ENCODE measurements at places on chromosomes 3 and 15.

DNA sequence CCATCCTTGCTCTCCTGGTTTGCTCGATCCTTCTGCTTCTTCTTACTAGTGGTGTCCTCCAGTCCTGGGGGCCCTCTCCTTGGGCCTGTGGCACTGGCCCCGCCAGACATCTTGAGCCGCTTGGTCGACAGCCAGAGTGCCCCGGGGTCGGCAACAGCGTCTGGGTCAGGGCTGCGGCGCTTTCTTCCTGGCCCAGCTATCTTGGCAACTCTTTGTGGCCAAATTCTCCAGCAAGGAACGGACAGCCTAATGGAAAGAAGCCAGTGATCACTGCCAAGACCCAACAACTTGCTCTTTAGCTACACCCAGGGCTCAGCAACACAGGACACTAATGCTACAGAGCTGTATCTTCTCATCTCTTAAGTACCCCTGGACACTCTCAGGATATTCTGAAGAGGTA is 1.6 kb downstream of the USP19 start:
- DNase-seq, result no peak

- no peak for DNase-seq
These were observed 15.5 kb upstream of the HOMER2 start for GRCh38 chr15:82968066-82968465.

- no peak for DNase-seq
These were observed 20.3 kb upstream of the XIRP1 start for GRCh38 chr3:39212665-39213064.

GRCh38 chr3:182435860-182436259 is 357.4 kb upstream of the ATP11B start:
- no peak for DNase-seq

- DNase-seq, result no peak
These were observed 56.3 kb downstream of the BLM start for GRCh38 chr15:90773485-90773884.

- peak; percentile 27 for DNase-seq
These were observed 10.4 kb upstream of the CLK3 start for GRCh38 chr15:74604983-74605794.

GRCh38 chr3:113157408-113158030 is 53.8 kb upstream of the BOC start:
- DNase-seq, result no peak

GRCh38 chr15:74276560-74276959 is 40.4 kb downstream of the CCDC33 start:
- DNase-seq, result no peak

DNA sequence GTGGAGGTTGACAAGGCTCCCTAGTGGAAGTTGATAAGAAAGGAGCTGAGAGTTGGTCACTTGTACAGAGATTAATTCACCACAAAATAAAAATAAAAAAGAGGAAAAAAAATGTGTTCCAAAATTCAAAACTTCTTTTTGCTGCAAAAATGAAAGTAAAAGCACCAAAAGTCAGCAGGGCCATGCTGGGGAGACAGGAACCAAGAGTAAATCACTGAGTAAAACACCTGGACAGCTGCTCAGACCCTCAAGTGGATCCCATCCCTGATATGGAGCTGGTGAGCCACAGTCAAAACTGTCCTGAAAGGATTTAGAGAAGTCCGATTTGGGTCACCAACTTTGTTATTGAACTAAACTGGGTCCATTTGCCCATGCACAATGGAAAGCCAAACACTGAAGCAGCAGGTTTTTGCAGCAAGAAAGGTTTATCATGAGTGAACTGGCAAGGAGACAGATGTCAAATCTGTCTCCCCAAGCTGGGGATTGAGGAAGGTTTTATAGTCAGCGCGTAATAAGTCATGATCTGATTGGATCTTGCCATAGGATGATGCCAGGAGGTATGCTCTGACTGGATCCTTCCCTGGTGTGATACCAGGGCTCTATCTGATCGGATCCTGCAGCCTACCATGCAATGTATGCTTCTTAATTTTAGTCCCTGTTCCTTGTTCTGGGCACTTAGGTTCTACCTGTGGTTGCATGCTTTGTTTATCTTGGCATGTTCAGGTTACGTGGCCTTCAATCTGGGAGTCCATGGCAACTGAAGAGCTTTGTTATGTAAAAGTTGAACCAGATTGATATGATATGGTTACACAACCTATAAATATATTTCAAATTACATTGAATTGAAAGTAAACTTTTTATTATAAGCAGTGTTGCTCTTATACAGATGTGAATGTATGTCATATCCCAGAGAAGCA is 313.2 kb downstream of the POLQ start:
- peak; percentile 5 for DNase-seq

DNA sequence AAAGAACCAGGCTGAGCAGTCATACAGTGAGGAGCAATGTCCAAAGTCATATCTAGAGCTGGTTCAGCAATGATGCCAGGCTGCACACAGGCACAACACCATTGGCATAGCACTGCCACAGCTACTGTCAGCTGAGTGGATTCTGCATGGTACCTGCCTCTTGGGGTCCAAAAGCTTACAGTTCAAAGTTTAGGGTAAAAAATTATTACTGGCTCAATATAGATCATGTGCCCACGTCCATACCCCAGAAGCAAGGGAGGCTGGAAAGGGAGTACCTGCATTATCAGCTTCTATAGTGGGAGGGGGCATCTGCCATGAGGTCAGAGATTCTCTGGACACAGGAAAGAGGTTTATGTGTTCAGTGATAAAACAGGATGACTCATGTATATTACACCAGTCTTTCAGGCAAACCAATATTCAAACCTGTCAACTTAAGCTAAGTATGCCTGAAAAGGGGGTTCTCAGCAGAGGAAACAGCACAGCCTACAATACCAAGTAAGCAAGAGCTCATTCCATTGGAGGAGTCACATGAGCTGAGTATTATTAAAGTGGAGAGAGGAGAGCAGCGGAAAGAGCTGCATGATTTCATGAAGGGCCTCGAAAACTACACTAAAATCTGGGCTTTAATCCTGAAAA is 99.0 kb downstream of the ANO10 start:
- no peak for DNase-seq

Measured in DMS153 (cell line).